ENCODE measurements at places on chromosomes 3 and 15.

DNA sequence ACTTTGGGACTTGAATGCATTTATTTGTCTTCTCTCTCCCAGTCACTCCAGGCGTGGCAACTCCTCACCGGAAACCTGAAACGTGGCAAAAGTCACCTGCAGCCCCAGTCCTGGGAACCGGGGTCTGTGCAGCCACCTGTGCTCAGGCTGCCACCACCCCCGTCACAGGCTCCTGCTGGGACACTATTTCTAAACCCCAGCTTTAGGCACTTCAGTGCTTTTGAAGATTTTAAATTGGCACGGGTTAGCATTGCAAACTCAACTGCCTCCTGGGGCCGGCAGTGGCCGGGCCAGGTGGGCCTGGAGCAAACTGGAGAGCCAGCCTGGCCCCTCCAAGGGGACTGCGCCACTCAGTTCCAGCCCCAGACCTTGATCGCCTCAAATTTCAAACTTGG, 146.7 kb upstream of the IQSEC1 start:
- DNase-seq, result no peak

- DNase-seq, result no peak
Measured at GRCh38 chr3:168342946-168343850, 247.5 kb upstream of the GOLIM4 start.

DNA sequence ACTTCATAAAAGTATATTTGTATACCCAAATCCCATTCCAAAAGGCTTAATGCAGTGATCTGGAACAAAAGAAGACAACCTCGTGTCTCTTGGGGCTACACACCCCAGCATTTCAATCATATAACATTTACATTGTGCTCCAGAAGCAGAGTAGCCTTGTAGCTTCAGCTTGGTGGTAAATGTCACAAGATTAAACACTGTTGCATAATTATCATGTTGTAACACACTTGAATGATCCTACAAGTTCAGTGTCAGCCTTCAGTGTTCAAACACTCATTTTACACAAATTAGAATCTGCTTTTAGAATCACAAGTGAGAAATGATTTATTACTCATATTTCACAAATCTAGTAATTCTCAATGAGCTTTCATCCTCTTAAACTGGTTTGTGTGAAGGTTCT, 122.6 kb downstream of the CNTN3 start:
- no peak for DNase-seq

DNA sequence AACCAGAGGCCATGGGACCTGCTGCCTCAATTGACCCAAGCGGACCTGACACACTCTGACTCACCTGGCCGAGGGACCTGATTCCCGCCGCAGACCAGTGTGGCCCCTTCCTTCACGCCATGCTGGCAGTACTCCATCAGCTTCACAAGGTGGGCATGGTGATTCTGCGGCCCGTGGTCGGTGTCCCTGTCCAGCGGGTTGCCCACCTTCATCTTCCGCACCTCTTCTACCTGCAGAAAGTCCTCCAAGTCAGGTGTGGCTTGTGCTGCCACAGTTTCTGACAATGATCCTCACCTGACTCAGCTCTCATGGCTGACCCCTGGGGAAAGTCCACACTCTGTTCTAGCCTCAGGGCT, 25.9 kb upstream of the SLC41A3 start:
- DNase-seq, result no peak

GRCh38 chr15:56805466-56806147, 72.3 kb upstream of the ZNF280D start:
- DNase-seq, result peak; percentile 10

DNA sequence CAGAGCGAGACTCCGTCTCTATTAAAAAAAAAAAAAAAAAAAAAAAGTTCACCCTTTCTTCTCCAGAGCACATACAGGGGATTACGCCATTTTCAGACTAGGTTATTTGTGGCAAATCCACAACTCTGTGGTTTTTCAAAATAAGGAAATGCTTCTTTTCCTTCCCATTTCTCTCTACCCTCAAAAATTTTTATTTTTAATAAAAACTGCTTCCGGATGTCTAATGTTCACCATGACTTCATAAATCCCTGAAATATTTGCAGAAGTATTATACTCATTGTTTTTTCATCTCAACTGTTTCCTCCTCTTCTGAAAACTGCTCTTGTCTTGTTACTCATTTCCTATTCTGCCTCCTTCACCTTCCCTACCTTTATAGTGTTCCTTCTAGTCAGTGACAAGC, 45.0 kb upstream of the SLC12A8 start:
- no peak for DNase-seq
